ENCODE measurements at places on chromosomes 4 and X.

DNA sequence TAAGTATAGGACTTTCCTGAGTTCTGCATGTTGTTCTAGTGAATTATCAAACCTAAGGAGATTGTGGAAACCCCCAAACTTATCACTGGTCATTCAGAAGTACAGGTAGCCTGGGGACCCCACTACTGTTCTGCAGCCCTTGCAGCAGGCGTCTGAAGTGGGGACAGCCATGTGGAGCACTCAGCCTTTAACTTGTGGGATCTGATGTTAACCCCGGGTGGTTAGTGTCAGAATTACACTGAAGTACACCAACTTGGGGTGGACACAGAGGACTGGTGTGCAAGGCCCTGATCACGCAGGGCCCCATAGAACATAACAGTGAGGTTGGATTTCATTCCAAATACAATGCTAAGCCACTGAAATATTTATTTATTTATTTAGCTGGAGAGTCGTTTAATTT is 103.7 kb downstream of the SCD5 start:
- DNase-seq = no peak

GRCh38 chrX:39605183-39605582 is 492.6 kb downstream of the BCOR start:
- no peak for DNase-seq

- no peak for DNase-seq
These were observed 63.5 kb upstream of the WDR1 start for GRCh38 chr4:10179957-10180602.

- no peak for DNase-seq
These were observed 185.4 kb downstream of the SOWAHB start for GRCh38 chr4:76712564-76712963.

DNA sequence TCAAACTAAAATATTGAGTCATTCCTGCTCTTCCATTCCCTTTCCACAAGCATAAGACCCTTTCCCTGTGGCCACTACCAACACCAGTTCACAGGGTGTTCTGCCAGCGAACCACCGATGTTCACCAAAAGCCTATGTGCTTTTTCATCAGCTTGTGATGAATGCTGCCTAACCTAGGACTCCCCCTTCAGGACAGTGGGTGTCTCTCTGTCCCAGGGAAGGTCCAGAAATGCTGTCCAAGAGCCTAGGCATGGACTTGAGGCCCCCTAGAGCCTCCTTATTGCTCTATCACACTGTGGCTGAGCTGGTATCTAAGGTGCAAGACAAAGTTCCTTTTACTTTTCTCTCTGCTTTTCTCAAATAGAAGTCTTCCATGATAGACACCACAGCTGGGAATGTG is 1015.6 kb downstream of the PCDH19 start:
- no peak for DNase-seq

DNA sequence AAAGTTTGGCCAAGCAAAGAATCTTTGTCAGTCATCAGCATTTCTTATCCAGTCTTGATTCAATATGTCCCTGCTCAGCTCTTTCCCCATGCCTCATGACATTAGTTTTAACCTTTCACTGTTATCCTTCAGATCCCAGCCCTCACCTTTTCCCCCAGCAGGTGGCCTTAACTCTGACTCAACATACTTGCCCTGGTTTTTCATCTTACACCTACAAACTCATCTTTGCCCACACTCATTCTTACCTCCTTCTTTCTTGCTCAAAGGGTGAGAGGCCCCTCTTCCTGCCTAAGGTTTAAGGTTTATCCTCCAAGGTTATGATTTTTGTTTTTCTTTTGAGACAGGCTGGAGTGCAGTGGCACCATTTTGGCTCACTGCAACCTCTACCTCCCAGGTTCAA is 10.6 kb upstream of the ANXA5 start:
- no peak for DNase-seq

GRCh38 chrX:22399437-22400192 is 126.9 kb downstream of the CBLL2 start:
- DNase-seq = no peak

DNA sequence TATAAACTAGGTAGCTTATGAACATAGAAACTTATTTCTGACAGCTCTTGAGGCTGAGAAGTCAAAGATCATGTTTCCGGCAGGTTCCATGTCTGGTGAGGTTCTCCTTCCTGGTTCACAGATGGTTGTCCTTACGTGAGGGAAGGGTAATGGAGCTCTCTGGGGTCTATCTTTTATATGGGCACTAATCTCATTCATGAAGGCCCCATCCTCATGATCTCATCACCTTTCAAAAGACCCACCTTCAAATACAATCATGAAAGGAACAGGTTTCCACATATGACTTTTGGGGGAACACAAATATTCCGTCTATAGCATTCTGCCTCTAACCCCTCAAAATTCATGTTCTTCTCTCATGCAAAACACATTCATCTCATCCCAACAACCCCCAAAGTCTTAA is 264.7 kb downstream of the PTTG2 start:
- DNase-seq = no peak

- no peak for DNase-seq
These were observed 142.8 kb downstream of the GRIA2 start for GRCh38 chr4:157363360-157363759.

DNA sequence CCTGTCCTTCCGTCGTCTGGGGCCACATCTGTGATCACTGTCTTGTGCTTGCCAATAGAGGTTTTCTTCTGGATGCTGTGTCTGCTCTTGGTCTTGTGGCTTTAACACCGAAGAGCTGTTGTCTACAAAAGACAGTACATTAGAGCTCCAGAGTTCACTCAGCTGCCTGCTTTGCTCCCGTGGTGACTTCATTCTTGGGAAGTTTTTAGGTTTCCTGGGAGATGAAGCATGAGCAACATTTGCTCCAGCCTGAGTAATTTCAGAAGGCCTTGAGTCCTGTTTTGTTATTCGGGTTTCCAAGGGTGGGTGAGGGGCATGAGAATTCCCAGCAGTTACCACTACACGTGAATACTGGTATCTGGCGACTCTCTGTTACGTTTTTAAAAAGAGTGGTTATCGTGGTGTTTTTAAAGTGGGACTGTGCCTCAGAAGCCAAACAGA is 189.2 kb downstream of the SHROOM3 start:
- no peak for DNase-seq

DNA sequence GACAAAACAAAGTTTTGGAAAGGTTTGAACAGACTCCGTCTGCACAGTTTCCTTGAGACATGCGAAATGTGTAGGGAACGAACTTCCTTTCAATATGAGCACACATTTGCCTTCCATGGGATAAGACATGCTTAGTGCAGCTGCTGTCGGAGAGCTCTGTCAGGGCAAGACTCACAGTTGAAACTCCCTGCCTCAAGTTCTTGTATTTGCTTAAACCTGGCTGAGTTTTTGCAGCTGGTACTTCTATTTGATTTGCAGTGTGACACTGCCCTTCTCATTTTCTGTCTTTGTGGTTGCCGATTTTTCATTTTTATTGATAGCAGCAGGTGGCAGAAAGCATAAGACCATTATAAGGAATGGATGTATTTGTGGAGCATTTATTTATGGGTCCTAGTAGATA is 18.2 kb upstream of the RHOH start:
- no peak for DNase-seq

GRCh38 chr4:7704625-7705024 is 235.0 kb downstream of the AFAP1 start:
- DNase-seq = no peak

- DNase-seq = no peak
These were observed 53.0 kb downstream of the PTCHD1 start for GRCh38 chrX:23387550-23388184.

DNA sequence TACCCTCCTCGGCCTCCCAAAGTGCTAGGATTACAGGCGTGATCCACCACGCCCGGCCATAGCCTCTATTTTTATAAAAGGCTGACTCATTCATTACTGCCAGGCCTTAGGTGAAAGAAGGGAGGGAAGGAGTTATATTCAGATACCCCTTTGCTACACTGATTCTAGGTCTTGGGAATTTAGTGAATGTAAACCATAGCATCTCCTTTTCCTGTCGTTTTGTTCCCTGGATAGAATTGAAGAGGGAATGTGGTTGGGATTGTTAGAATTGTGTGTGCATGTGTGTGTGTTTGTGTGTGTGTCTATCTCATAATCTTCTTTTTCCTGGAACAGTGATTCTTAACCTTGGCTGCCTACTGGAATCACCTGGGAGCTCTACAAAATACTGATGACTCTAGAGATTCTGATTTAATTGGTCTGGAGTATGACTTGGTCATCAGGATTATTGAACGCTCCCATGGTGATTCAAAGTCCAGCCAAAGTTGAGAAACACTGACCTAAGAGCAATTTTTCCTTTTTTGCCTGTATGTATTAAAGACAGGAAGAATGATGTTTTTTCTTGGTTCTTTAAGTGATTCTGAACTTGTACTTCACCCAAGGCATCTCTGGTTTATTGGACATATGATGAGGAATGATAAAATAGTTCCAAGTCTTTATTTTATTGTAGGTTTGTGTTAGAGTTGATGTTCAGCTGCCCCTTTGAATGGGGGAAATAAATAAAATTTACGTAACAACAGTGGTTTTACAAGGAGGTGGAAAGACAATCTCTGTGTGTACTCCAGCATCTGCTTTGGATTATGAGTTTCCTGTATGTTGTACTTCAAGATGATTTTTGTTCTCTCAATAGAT is 37.0 kb downstream of the NAP1L5 start:
- no peak for DNase-seq

DNA sequence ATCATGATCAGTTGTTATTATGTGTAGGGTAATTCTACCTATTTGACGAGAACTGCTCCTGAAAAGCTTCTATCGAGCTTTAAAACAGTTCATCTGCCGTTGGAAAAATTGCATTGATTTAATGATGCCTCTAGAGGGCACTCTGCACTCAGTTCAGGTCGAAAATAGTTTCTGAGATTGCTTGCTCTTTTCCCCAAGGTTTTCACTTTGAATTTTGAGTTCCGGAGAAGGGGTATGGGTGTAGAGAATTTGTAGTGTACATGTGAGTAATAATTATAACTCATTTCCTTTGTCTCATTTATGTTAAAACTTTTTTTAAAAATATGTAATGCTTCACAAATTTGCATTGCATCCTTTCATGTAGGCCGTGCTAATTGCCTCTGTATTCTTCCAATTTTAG is 28.4 kb upstream of the TNIP3 start:
- DNase-seq = no peak

- no peak for DNase-seq
These were observed 153.0 kb downstream of the DCLK2 start for GRCh38 chr4:150231107-150231770.

GRCh38 chr4:12658146-12658545 is 826.0 kb downstream of the RAB28 start:
- no peak for DNase-seq

- DNase-seq = no peak
These were observed 59.0 kb upstream of the WDR1 start for GRCh38 chr4:10175626-10176025.

GRCh38 chr4:60953826-60954225 is 246.3 kb upstream of the ADGRL3 start:
- DNase-seq = no peak
